ENCODE measurements at places on chromosomes 6 and 20. TPM values are rescaled to one million over a fixed set of nuclear protein-coding genes. Genes with fewer than 3 reads are reported as not detected.

DNA sequence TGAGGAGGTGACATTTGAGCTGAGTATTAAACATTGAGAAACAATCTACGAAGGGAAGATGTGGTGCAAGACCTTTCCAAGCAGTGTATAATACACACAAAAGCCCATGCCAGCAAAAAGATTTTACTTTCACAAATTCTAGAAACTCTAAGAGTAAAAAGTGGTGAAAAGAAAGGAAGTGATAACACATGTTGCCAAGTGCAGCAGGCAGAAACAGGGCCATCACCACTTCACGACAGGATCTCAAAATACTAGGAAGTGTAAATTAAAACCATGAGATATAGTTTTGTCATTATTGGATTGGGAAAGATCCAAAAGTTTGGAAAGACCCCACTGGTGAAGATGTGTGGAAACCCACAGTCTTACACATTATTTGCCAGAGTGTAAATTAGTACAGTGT is 1.7 kb upstream of the ENTPD6 start:
- DNase-seq = no peak

GRCh38 chr6:168992446-168993144 is 261.1 kb downstream of the THBS2 start:
- DNase-seq = no peak

GRCh38 chr6:72704979-72705378 is 83.1 kb downstream of the KCNQ5 start:
- no peak for DNase-seq

- no peak for DNase-seq
These were observed 868 bp downstream of the SAMD10 start for GRCh38 chr20:63978319-63979228.

GRCh38 chr6:31874836-31875572 is 3.8 kb downstream of the SLC44A4 start:
- no peak for DNase-seq

- no peak for DNase-seq
These were observed 57.6 kb downstream of the PLCB4 start for GRCh38 chr20:9126527-9126926.

- no peak for DNase-seq
These were observed 235.8 kb downstream of the PHACTR1 start for GRCh38 chr6:12952318-12952717.

DNA sequence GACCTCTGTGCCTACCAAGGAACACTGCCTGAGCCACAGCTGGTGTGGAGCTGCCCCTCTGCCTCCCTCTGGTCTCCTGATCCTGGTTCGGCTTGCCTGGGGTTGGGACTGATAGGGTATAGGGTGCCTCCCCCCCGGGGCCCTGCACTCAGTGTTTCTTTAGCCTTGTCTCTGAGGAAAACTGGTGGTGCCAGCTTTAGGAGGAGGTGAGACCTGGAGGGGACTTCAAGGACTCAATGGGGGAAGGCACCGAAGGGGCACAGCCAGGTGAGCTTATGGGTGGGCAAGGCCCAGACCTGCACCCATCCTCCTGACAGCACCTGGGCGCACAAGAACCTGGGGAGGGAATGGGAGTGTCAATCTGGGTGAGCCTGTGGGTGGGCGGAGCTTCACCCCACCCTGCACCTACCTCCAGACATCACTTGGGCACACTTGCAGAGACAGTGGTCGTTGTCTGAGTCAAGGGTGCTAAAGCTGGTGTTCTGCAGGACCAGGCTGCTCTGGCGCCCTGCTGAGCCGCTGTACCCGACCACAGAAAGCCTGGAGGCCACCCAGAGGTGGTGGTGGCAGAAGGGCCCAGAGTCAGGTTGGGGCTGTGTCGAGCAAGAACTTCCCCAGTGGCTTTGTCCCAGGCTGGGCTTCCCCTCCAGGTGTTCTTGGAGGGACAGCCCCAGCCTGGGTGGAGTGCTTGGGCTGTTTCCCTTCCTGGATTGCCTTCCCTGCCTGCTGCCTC is 40.5 kb downstream of the FAM110A start:
- DNase-seq = no peak

GRCh38 chr6:139422105-139423036 is 47.9 kb upstream of the CITED2 start:
- DNase-seq = no peak

- peak; percentile 42 for DNase-seq
These were observed 13.2 kb downstream of the SS18L1 start for GRCh38 chr20:62156592-62157386.

- no peak for DNase-seq
These were observed 3.4 kb upstream of the JARID2 start for GRCh38 chr6:15242503-15242902.

DNA sequence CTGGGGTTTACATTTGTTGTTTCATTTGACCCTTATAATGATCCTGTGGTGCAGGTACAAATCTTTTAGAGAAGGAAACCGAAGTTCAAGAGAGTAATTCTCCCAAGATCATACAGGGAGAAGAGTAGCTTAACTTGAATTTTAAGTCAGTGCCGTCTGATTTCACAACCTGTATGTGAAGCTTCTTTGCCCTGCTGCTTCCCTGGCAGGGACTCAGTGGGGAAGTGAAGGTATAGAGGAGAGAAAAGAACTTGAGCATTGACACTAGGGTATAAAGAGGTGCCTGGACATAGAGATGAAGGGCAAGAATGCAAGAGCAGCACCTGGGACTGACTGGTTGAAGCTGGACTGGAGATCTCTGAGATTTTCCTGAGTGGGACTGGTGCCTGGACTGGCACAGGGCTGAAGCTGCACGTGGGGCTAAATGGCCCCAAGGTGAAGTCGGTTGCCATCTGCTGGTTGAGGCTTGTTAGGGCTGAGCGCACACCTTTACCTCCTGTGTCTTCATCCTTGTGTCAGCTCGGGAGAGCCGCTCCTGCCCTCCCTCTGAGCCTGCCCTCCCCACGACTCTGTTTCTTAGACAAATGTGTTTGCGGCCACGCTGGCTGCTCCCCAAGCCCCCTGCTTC is 41.8 kb downstream of the FARS2 start:
- DNase-seq = no peak

DNA sequence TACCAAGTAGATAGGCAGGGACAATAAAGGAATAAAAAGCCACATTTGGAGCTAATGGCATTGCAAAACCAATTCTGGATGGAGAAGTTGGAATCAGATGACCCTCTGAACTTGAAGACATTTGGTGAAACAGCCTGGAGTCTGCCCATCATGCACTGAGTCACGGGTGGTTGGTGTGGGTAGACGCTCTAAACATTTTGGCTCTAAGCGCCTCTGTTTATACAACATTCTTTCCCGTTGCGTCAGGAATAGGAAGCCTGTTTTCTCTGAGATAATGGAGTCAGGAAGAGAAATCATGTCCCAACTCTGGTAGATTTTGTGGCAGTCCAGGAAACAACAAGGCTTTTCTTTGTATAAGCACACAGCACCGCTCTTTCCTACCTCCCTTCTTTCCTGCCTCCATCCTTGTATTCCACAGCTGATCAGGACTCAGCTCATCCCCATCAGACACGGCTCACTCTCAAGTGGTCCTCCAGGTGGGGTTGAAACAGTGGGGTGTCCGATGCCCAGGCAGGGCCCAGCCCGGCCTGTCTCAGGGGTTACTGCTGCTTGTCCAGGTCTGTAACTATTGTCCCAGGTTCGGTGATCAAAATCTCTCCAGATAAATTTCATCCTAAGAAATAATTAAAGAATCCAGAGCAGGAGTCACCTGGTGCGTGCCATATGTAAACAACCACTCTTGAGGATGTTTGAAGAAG is 12.1 kb upstream of the RAMACL start:
- DNase-seq = no peak

- DNase-seq = no peak
These were observed 2.4 kb downstream of the DSP start for GRCh38 chr6:7543789-7544424.

GRCh38 chr20:57679113-57679512 is 30.7 kb downstream of the PMEPA1 start:
- DNase-seq = no peak

GRCh38 chr6:134730013-134730412 is 219.9 kb downstream of the ALDH8A1 start:
- DNase-seq = no peak

DNA sequence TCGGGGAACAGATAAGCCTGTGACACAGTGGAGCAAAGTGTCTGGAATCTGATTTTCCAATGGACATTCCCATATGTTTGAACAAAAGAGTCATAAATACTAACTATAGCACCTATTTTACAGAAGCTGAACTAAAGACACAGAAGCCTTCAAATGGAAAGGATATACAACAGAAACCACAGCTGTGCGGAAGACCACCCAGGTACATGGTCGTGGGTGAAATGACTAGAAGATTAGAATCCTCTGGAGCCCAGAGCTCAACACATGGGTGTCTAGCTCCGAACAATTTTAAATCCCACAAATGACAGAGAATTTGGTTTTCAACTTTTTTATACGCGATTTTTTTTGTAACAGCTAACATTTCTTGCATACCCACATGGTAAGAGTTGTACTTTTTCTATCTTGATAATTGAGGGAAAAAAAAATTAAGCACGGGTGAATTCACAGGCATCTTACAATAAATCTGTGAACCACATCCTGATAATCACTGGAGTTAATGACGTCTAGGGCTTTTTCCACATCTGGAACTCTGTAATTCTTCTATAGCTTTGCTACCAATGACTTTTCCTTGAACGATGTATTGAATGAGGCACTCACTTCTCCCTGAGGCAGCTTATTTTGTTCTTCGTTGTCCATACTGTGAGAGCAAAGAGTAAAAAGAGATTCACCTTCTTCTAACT is 271.1 kb upstream of the AGPAT4 start:
- DNase-seq = no peak

DNA sequence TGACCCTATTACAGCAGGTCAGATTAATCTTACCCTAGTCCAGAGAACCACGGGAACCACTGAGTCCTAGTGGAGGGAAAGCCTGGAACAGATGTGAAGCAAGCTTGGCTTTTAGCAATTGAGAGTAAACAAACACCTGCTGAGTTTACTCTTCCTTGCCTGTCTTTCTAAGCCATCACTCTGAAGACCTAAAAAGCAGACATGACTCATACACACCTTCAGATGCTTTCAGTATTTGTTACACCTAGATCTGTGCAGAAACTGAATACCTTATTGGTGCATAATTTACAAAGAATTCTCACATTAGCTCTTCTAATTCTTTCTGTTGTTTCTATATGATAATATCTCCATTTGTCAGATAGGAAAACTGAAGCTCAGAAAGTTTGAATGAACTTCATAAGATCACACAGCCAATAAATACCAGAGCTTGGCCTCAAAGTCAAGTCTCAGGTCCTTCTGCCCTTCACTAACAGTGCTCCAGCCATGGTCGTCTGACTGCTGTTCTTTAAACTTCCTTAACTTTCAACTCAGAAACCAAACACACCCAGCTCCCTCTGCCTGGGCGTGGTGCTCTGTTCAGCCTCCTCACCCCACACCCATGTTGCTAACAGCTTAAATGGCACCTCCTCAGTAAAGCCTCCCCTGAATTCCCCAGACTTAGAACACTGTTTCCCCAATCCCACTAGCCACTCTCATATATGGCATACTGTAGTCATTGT is 8.6 kb upstream of the GABBR1 start:
- no peak for DNase-seq

- peak; percentile 42 for DNase-seq
These were observed 27.6 kb upstream of the SRF start for GRCh38 chr6:43143235-43144128.

- DNase-seq = no peak
These were observed 145.9 kb downstream of the FLRT3 start for GRCh38 chr20:14191559-14191958.

DNA sequence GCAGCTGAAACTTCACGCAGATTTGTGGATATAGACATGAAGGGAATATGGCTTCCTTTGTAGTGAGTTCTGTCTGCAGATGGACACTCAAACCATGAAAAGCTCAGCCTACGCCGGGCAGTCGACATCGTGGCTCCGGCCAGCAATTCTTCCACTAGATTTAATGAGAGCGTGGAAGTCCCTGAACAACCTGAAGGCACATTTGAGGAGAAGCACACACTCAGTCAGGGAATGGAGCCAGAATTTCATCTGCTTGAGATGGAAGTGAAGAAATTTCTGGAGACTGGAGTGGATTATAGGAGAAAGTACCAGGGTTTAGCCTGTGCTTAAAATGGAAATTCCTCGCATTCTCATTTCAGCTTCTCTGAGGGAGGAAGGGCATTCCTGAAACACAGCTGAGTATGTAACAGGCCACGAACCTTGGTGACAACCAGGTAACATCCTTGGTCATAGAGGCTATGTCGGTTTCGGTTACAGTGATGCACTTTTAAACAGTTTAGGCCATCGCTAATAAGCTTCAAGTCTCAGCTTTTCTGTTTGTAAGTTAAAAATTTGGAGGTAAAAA is 80.5 kb upstream of the AGPAT4 start:
- DNase-seq = no peak

DNA sequence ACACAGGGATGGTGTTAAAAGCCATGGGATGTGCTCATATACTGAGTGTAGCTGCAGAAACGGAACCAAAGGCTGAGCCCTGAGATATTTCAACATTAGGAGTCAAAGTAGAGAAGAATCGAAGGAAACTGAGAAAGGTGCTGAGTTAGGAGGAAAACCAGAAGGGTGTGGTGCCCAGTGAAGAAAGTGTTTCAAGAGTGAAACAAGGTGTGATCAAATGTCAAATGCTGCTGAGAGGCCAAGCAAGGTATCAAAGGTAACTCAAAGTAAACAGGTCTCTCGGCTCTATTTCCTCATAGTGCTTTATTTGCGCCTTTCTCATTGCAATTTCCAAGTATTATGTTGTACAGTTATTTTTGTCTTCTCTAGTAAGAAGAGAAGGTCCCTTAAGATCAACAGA is 94.1 kb downstream of the PRDM1 start:
- no peak for DNase-seq

GRCh38 chr6:158497620-158498019 is 62.3 kb upstream of the TMEM181 start:
- no peak for DNase-seq

- DNase-seq = no peak
These were observed 33.4 kb downstream of the CENPW start for GRCh38 chr6:126373344-126373743.

DNA sequence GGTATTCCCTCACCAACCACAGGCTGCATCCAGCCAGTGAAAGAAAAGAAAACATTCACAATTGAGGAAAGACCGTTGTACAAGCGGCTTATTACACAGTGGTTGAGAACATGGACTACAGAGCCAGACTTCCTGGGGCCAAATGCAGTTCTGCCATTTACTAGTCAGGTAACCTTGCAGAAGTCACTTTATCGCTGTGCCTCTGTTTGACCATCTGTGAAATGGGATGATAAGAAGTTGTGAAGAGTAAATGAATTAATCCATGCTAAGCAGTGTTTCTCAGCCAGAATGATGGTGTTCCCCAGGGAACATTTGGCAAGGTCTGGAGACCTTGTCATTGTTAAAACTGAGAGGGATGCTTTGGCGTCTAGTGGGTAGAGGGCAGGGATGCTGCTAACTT is 14.8 kb downstream of the ARHGAP40 start:
- no peak for DNase-seq

GRCh38 chr20:63952769-63953168 is 3.4 kb downstream of the UCKL1 start:
- no peak for DNase-seq

The PNPLA1 gene
- total RNA-seq = 0.37 TPM

The AKAP12 gene
- 241 TPM for total RNA-seq

The HMGA1 gene
- 15.6 TPM for total RNA-seq

The RHAG gene
- not detected for total RNA-seq

The EEF1A2 gene
- total RNA-seq = 4.7 TPM

The KLC4 gene
- 15.2 TPM for total RNA-seq

The CD93 gene
- 104 TPM for total RNA-seq

The ARFRP1 gene
- total RNA-seq = 25.5 TPM

The CCN5 gene
- 75.5 TPM for total RNA-seq

The PARD6B gene
- total RNA-seq = 6.6 TPM

The TIAM2 gene
- 6.8 TPM for total RNA-seq

The PRDM1 gene
- 7.2 TPM for total RNA-seq

The CALHM5 gene
- 0.48 TPM for total RNA-seq

Data from omental fat pad (tissue), 4 donors.